ENCODE measurements at places on chromosomes 16 and 17.

GRCh38 chr17:63649813-63650212 lies 27.6 kb downstream of the MAP3K3 start:
- no peak for DNase-seq

GRCh38 chr16:77812856-77813500 lies 24.6 kb downstream of the VAT1L start:
- no peak for DNase-seq

DNA sequence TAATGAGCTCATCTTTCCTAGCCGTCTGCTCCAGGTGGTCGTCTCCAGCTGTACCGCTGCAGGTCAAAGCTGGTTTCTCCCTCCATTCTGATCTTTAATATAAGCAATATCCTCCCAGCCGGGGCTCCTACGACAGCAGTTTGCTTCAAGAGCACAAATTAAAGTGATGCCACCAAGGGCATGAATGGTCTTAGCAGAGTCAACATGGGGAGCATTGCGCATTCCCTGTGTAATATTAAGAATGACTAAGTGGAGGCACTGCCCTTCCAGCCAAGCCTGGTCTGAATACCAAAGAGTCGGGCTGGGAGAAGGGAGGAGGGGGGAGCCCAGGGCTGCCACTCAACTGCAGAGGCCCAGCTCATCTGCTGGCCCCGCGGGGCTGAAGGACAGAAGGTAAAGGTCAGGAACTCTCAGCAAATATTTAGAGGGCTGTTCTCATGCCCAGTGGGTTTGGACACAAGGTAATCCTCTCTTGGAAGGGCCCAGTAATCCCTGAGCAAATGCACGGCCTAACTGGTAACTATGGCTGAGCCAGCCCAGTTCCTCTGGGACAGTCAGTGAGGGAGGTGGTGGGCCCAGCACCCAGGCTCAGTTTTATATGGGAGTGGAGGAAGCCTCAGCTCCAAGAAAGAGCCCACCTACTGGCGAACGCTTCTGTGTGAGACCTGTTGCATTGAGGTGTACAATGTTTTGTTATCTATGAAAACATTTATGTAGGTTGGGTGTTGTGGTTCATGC lies 121.2 kb downstream of the IRX3 start:
- DNase-seq, result no peak

DNA sequence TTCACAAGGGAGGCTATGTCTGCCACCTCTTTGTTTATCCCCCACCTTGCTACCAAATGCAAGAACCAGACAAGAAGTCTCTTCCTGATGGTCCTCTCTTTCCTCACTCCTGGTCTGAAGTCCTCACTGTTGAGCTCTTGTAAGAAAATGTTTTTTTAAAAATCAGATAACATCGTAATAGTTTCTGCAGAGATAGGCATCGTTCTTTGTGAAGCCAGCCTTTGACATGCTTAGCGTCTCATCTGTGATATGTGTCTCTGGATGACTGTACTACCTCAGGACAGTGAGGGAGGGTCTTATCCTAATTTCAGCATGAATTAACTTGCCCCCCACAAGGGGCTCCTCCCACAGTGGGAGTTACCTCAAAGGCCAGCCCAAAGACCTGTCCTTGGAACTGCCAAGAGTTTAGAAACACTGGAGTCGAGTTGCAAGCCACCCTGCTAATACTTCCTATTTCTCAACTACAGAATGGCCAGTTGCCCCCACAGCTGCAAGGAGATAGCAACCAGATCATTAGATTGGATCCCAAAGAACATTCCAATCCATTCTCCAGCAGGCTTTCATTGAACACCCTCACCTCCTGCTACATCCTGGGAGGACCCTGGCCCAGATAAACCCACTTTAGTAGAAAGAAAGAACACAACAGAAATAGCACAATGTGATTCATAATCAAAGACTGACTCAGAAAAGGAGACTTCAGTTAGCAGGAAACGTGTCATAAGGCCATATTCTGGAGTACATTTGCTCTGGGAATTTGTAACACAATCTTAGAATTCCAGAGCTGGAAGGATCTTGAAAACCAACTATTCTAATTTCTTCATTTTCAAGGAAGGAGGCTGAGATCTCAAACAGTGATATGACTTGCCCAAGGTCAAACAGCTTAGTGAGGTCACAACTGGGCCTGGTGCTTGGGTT lies 151.0 kb downstream of the IRX3 start:
- DNase-seq, result no peak

DNA sequence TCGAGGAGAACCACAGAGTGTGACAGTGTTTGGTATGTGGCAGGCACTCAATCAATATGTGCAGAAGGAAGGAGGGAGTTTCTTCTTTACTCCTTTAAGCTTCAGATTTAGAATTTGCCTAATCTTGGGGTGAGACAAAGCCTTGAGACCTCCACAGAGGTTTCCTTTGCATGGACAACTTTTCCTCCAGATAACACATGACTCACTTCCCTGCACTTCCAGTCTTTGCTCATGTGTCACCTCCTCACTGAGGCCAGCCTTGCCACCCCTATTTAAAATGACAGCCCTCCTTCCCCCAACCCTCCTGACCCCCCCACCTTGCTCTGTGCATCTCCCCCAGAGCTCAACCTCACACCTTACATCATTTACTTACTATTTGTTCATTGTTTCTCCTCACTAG lies 17.4 kb upstream of the NOS2 start:
- DNase-seq, result no peak

DNA sequence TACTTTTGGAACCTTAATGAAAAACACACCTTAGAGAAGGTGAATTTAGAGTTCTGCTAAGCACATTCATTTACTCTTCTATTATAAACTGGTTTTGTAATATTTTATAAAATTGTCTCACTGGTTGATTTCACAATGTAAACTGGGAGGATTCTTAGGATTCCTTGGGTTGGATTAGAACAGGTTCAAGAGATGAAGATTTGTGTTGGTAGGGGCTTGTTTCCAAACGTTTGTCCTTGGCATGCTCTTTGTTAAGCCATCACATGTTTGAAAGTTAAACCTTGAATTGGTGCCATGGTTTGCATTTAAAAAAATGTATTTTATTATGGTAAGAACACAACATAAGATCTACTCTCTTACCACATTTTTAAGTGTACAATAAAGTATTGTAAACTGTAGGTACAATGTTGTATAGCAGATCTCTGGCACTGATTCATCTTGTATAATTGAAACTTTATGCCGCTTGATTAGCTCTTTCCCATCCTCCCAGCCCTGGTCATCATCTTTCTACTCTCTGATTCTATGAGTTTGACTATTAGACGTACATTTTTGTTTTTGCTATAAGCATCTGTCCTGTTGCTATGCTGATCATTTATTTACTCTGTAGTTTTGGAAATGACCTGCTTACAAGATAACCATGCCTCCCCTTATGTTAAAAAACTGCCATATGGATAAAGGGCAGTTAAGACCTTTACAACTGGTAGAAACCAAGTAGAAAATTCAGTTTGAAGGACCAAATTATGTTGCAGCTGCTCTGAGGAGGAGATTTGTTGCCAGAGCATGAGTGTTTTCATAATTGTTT lies 9.6 kb downstream of the FTO start:
- DNase-seq, result no peak

- DNase-seq, result no peak
Measured at GRCh38 chr17:47800686-47801085, 20.9 kb downstream of the OSBPL7 start.

DNA sequence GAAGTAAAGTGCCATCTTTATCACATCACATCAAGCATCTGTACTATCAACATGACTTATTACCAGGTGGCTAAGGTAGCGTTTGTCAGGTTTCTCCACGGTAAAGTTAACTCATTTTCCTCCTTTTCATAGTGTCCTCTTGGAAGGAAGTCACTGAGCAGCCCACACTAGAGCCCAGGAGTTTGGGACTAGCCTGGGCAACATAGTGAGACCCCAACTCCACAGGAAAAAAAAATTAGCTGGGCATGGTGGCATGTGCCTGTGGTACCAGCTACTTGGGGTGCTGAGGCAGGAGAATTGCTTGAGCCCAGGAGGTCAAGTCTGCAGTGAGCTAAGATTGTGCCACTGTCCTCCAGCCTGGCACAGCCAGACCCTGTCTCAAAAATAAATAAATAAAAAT lies 12.9 kb downstream of the CHD9 start:
- no peak for DNase-seq

GRCh38 chr16:81465375-81465943 lies 20.9 kb downstream of the CMIP start:
- no peak for DNase-seq

DNA sequence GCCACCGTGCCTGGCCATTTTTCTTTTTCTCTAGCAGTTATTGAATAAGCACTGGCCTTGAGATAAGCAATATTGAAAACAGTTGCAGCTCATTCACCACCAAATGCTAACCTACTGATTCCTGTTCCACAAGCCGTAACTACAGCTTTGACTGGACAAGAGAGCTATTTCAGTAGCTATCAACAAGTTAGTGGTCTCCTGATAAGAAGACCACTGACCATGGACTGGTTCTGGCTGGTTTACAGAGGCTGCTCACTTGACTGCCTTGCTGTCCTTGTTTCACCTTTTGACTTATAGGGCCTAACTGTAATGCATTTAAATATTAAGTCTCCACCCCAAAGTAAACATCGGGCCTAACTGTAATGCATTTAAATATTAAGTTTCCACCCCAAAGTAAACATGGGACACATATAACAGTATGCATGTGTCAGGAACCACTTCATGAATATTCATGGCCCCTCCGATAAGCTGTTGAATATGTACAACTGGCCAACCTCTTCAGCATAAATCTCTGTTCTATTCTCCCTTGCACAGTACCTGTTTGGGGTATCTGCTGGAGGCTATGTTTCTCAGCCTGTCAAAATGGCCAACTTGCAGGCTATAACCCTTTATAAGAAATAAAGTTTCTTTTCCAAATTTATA lies 94.1 kb downstream of the USP32 start:
- no peak for DNase-seq

GRCh38 chr16:25063865-25064264 lies 47.7 kb upstream of the LCMT1 start:
- no peak for DNase-seq

DNA sequence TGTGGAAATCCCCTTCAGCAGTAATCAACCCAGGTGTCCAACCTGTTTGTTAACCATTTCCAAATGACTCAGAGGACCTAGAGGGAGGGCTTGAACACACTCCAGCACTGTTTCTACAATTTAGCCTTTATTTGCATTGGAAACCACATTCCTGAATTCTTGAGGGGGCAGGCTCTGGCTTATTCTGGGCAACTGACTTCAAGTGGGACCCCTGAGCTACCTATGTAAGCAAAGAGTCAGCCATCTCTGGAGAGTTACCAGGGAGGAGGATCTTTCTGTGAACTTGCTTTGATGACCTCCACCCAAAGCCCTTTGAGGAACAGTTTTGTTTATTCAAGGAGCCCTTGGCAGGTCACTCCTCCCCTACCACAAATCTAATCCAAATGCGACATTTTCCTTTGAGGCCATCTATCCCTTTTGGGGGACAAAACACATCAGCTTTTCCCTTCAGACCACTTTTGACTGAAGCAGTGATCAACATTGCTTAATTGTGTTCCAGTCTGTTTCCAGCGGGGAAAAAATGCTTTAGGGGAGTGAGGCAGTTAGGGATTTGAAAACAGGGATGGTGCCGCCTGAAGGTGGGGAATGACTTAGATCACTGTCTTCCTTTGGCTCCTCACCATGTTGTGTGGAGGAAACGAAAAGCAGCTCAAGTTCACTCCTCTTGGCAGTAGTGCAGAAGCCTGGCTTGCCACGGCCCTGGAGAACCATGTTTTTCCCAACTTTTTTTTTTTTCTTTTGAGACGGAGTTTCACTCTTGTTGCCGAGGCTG lies 46.2 kb downstream of the TUBD1 start:
- DNase-seq, result peak; percentile 82

DNA sequence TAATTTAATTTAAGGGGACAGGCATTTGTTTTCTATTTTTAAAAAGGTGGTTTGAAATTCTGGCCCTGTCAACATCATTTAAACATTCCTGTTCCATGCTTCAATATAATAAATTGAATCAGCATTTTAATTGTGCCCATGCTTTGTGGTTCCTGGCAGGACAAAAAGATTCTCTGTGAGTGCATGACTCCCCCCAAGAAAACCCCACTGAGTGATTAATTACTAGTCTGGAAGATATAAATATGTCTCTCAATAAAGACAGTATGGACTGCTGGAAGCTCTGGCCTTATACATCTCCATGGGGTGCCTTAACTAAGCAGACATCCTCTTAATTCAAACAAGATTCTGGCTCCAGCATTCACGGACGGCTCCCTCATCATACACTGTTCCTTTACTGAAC lies 95.0 kb upstream of the PSMD7 start:
- DNase-seq, result no peak

DNA sequence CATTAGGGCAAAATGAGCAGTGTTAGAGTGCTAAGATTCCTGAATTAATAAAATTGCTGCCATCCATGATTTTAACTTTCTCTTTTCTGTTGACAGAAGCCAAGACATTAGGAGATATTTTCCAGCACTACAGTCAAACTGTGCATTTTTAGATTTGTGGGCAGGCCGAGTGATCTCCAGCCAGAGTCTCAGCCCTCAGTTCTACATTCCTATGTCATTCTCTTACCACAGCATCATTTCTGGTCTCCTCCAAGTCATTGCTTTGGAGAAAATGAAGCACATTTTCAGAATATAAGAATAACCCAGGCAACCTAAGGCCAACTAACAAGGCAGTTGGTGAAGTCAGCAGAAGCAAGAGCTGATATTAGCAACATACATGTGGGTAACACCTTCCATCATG lies 74.6 kb upstream of the NUDT7 start:
- DNase-seq, result no peak

DNA sequence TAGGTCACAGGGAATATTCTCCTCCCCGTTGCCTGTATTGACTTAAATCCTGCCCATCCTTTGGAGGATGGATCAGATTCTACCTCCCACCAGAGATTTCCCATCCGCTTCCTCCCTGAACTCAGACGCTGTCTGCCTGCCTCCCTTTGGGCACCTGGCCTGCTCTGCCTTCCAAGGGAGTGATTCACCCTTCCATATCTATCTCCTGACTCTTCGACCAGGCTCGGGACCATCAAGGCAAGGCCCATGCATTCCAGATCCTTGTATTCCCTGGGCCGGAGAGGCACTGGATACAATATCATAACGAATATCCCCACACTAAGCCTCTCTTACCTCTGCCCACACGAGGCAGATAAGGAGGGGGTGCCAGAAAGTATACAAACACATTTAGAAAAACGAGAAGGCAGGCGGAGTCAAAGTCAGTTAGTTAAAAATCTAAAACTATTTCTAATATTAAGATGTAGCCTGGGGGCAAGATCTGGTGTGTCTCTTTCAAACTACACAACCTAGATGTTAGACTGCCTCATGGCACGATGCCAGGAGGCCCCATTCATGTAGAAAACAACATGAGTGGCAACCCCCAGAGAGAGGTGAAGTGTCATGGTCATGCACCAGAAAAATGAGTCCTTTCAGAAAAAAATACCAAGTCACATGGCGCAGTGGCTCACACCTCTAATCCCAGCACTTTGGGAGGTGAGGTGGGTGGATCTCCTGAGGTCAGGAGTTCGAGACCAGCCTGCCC lies 9.2 kb downstream of the PMP22 start:
- DNase-seq, result no peak
